ENCODE measurements at places on chromosomes 1 and 21.
A peak's percentile ranks its signal among the peaks of the same experiment; 100 is the strongest.

DNA sequence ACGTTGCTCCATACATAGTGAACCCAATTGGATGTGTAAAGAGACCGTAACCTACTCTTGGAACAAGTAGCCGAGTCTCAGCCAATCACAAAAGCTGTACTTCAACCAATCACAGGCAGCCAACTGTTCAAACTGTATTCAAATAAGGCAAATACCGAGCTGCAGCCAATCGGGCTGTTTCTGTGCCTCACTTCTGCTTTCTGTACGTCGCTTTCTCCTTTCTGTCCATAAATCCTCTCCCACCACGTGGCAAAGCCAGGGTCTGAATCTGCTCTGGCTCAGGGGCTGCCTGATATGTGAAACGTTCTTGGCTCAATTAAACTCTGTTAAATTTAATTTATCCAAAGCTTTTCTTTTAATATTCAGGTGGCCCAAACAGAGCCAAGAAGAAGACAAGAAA is 210.3 kb downstream of the URB2 start:
- DNase-seq, result no peak

- DNase-seq, result no peak
Measured at GRCh38 chr1:238491265-238491664, 600.5 kb upstream of the ZP4 start.

DNA sequence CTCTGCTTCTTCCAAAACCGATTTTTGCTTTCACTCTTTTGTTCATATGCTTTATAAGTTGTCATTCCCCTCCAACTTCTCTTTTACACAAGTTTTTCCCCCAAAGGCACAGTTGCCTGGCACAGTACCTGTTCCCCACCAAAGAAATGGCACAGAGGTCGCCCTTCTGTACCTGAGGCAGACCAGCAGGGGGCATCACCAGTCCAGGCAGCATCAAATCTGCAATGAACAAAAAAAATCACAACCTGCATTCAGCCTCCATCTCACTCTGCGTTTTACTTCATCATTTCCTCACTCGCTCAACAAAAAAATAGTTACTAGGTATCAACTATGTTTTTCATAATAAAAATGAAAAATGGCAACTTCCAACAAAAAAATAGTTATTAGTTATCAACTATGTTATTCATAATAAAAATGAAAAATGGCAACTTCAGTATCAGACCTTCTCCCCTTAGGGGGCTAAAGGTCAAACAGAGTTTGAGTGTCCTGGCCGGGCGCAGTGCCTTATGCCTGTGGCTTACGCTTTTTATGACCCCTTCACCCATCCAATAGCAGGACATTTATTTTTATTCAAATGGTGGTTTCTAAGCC is 4.1 kb downstream of the EIF2D start:
- peak; percentile 5 for DNase-seq

DNA sequence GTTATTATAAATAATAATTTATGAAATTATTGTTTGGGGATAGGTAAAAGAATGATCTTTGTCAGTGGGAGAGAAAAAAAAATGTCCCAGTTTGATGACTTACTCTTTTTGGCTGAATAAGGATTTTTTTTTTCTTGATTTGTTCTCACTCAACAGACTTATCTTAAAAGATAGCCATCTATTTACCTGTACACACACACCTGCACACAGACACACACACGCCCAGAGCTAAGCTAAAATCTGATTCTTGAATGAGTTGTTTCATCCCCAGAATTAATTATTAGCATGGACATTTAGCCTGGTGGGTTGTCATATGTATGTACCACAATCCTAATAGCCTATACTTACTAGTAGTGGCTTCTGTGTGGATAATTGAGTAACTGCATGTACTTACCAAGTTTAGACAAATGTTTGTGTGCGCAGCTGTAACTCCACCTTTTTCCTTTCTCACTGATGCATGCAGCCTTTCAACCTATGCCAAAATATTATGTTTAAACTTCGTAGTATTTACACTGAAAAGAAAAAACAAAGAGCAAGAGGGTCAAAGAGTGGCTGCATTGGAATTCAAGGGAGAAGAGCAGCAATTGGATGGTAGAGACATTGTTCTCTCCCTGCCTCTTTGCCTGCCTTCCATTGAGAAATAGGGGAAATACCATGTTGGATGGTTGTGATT is 174.3 kb downstream of the ADGRL2 start:
- no peak for DNase-seq

DNA sequence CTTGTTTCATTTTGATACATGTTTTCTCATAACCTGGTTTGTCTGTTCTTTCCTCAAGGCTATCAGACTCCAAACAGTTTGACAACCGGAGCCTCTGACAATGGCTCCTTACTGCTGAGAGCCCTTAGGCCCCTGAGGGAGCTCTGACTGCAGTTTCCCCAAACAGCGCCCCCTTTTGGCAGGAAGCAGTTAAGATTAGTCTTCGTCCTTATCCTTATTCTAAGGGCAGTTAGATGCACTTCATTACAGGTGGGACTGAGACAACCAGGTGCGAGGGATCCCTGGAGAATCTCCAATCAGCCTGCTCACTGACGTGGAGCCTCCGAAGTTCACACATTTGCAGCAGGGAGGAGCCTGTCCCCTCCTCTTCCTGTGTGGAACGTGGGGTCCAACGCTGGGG is 393.1 kb downstream of the BRINP3 start:
- DNase-seq, result no peak

DNA sequence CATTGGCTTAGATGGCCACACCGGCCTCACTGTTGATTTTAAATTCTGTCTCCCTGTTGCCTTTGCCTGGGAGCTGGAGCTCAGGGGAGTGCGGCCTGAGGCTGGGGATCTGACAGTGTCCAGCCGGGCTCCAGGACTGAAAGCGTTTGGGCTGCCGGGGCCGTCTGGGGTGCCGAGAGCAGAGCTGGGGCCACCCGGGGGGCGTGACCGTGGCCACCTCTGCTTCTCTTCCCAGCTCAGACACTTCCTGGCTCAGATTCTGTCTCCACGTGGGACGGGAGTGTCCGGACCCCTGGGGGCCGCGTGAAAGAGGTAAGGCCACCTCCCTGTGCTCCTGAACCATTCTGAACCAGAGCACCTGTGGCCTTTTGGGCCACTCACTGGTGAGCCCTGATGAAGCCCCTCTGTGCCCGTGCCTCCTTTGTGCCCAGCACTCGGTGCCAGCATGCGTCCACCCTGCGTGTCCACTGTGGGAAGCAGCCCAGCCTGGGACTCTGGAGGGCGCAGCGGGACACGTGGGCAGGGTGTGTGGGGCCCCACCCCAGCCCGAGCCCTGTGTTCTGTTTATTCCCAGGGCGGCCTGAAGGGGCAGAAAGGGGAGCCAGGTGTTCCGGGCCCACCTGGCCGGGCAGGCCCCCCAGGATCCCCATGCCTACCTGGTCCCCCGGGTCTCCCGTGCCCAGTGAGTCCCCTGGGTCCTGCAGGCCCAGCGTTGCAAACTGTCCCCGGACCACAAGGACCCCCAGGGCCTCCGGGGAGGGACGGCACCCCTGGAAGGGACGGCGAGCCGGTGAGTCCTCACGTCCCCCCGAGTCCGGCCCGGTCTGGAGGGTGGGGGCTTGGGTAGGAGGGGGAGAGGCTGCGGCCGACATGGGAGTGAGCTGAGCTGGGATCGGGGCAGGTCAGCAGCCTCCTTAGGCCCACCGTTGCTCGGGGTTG is 64.8 kb downstream of the SLC19A1 start:
- DNase-seq, result no peak

DNA sequence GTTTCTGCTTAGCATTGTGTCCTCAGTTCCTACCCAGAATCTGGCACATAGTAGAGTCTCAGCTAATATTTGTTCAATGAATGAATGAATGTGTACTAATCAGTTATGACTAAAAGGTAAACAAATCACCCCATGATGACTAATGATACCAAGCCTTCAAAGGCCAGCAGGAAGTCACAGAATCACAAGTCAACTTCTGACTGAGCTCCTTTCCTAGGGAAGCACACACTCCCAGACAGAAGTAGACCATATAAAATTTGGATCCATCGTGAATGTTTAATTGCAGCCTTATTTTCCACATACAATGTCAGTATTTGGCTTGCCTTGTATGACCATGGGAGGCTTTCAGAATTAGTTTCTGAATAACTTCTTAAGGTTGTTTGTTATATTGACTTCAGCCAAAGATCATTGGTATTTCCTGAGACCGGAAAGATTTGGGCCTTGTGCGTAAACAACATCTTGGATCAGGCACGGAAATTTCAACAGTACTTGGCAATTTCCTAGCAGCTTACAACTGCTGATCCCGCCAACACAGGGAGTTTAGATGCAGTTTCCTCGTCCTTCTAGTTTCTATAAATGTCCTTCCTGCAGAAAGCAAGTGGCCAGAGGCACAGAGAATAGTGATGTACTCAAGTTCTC is 185.9 kb upstream of the ATP1B1 start:
- DNase-seq, result no peak

- DNase-seq, result no peak
Measured at GRCh38 chr1:108117945-108118902, 81.9 kb downstream of the SLC25A24 start.

- no peak for DNase-seq
Measured at GRCh38 chr1:54542962-54543539, 5.0 kb upstream of the ACOT11 start.

GRCh38 chr1:218409946-218410510 is 64.9 kb downstream of the TGFB2 start:
- no peak for DNase-seq

DNA sequence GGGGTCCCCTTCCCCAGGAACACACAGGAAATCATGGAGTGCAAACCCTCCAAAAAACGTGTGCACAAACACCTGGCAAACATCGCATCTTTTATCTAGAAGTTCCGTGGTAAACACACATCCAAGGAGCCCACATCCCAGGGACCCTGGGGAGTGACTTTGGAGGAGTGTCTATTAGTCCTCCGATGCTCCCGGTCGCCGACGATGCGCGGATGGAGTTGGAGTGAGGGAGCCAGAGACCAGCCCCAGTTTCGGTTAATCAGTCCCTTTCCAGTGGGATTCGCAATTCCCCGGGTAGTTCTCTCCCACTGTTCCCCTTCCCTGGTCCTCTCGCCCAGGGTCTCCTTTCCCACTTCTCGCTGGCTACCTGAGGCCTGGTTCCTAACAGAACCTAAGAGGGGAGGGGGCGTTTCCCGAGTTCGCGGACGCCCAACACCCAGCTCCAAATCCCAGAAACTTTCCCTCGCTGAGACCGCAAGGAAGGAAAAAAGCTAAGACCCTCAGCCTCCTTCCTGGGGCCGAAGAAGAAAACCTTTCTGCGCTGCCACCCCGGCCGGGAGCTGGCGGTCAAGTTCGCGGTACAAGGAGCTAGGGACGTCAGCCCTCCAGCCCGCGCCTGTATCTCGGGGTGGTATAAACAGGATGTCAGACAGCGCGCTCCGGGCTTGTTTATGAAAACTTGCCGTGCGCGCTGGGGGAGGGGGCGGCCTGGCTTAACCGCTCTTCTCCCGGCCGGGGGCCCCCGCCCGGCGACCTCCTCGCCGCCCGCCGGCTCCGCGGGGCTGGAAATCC is 787 bp downstream of the JAK1 start:
- peak; percentile 49 for DNase-seq

DNA sequence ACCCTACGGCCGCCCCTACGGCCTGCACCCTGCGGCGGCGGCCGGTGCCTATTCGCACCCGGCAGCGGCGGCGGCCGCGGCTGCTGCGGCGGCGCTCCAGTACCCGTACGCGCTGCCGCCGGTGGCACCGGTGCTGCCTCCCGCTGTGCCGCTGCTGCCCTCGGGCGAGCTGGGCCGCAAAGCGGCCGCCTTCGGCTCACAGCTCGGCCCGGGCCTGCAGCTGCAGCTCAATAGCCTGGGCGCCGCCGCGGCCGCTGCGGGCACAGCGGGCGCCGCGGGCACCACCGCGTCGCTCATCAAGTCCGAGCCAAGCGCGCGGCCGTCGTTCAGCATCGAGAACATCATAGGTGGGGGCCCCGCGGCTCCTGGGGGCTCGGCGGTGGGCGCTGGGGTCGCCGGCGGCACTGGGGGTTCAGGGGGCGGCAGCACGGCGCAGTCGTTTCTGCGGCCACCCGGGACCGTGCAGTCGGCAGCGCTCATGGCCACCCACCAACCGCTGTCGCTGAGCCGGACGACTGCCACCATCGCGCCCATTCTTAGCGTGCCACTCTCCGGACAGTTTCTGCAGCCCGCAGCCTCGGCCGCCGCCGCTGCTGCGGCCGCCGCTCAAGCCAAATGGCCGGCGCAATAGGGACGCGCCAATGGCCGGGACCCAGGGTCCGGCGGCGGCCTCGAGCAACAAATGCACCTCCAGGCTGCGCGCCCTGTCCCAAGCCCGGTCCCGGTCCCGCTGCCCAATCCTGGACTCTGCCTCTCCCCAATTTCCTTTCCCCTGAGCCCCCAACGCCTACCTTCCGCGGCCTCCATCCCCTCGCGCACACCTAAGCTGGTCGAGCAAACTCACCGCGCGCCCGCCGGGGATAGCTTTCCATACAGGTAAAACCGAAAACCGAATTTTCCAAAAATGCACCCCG is 1.8 kb downstream of the FOXD3 start:
- DNase-seq, result no peak

DNA sequence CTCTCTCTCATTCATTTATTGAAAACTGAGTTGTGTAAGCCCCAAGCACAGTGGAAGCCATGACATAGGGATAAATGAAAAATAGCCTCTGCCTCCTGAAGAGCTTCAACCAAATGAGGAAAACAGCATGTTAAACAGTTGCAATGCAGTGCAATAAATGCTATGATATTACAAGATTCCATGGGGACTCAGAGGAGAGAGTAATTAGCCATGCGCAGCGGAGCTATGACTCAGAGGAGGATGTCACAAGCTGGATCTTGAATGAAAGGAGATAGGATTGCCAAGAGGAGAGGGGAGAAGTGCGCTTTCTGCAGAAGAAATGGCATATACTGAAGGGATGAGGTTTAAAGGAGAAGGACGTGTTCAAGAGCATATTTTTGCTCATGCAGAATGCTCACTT is 231.3 kb upstream of the PLXNA2 start:
- DNase-seq, result no peak

- DNase-seq, result peak; percentile 80
Measured at GRCh38 chr1:1573843-1574720, 581 bp downstream of the SSU72 start.

- no peak for DNase-seq
Measured at GRCh38 chr1:20322825-20323612, 32.3 kb downstream of the VWA5B1 start.

DNA sequence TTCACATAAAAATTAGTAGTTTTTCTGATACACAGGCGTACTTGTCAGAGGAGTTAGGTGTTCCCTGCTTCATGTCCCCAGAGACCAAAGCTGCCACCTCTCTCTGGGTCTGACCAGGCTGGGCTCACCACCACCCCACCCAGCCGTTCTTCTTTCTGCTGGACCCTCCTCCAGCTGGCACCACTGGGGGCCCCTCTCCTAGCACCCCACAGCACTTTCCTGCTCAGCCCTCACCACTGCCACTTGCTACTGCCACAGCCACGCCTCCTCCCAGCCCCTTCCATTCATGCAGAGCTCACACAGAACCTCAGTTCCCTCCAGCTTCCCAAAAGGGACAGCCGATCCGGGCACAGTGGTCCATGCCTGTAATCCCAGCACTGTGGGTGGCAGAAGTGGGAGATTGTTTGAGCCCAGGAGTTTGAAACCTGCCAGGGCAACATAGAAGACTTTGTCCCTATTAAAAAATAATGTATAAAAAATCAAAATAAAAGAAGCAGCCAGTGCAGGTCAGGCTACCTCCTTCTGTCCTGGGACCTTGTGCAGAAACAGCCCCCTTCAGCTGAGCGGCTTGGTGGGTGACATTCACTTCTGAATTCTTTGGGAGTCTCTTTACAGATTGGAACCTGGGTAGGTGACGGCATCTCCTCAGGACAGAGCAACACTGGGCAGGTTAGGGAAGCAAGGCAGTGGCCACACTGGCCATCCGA is 208.3 kb downstream of the TOMM20 start:
- DNase-seq, result no peak
